ENCODE measurements at places on chromosomes 5 and 9.

- DNase-seq, result no peak
Measured at GRCh38 chr5:23084815-23085214, 231.7 kb upstream of the CDH12 start.

GRCh38 chr9:82109626-82110025 is 121.1 kb downstream of the SPATA31D1 start:
- DNase-seq, result no peak

DNA sequence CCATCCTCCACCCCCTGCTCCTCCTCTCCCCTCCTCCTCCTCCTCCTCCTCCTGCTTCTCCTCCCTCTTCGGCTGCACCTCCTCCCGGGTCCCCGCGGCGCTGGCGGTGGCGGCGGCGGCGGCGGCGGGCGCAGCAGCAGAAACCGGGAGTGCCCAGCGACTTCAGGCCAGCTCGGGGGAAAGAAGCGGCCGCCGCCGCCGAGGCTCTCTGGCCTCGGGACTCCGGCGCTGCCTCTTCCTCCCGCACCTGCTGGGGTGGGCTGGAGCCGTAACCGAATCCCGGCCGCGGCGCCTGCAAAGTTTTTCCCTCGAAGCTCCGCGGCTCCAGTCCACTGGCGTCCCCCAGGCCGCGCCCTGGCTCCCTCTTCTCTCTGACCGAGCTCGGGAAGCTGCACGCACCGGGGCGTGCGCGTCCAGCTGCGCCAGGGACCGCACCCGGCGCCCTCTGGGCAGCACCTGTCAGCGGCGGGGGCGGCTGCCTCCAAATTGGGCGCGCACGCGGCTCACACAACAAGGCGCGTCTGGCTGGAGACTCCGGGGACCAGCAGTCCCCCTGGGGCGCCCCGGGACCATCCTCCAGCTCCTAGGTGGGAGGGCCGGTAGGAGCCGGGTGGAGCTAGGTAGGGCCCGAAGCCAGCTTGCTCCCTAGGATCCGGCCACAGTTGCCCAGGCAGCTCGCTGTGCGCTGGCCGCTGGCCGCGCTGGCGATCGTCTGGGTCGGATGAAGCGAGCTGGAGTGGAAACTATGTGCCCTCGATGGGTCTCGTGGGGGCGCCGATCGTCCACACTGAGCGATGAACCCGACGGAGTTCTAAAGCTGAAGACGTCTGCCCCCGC is at the start of gene MCTP1:
MCTP1 (minus strand) TSS at position 523 of the 837 bp plus-strand sequence.
- DNase-seq, result no peak

- no peak for DNase-seq
Measured at GRCh38 chr5:150402901-150403342, 9.8 kb downstream of the CD74 start.

DNA sequence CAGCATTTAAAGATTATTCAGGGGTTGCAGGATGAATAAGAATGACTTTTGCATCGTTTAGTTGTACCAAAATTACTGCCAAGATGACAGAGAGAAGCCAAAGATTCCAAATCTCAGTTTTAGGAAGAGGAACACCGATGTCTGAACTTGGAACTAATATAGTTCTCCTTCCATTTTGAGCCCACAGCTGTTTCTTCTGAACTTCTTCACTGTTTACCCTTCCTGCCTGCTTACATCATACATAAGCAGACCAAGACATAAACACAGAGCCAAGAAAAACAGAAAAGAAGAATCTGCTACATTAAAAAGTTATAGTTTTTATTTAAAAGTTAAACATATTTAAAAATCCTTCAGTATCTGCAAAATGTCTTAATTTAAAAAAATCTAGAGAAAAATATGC is 146.9 kb upstream of the RAPGEF1 start:
- DNase-seq, result no peak

GRCh38 chr5:124873188-124873587 is 126.7 kb upstream of the ZNF608 start:
- no peak for DNase-seq

DNA sequence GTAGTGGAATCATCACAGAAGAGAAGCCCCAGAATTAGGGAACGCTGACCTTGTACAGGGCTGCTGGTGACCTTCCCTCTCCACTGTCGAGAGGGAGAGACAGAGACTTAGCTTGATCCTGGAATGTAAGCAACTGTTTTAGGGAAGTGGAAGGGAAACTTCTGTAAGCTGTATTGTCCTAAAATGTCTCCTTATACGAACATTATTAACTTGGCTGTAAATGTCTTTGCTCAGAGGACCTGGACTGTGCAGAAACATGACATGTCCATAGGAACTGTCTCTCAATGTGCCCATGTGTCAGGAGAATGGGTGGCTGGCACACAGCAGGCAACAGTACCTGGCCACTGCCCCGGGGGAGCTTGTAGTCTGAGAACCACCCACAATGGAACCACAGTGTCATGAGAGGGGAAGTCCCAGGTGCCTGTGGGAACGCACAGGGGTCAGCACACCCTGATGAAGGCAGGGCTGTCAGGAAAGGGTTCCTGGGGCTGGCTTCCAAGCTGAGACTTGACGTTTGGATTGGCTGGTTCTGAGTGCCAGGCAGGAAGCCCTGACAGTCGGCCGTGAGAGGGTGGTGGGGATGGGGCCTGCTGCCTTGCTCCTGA is 34.0 kb downstream of the DAP start:
- peak; percentile 22 for DNase-seq
